ENCODE measurements at places on chromosomes 4 and X.

DNA sequence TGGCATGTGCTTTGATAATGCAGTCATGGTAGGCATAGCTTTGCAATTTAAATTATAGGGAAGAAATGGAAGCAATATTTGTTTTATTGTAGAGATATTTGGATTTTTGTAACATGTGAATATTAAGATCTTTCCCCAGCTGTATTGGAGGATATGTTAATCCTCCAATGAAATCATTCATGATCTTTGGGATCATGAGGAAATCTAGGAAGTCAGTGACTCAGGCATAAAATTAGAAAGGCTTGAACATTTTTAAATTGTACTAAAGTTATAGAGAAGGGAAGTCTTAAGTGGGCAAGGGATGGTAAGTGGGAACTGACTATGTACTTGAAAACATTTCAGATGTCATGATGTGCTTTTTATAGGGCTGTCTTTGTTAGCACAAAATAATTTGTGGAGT, 46.8 kb downstream of the FIP1L1 start:
- no peak for DNase-seq

DNA sequence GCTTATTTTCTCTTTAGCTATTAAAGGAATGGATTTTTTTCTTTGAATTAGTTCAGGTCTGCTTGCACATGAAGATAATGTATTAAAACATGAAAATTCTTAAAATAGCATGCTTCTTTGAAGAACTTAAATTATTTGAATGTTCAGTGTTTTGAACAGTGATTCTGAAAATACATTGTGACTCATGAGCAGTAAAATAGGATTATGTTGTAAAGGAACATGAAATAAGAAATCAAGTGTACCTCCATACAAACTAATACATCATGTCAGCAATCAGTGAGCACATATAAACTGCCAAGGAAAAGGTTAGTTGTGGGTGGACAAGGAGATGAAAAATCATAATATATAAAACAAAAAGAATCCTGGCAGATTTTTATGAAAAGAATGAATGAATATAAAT, 66.1 kb downstream of the SNX25 start:
- DNase-seq, result no peak

DNA sequence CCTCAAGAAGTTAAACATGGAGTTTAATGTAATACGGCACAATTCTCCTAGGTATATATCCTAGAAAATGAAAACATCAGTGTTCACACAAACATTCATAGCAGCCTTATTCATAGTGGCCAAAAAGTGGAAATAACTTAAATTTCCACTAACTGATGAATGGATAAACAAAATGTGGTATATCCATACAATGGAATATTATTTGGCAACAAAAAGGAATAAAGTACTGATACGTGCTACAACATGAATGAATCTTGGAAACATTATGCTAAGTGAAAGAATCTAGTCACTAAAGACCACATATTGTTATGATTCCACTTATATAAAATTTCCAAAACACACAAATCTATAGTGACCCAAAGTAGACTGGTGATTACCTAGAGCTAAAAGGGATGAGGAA, 14.6 kb downstream of the SDAD1 start:
- DNase-seq, result no peak

DNA sequence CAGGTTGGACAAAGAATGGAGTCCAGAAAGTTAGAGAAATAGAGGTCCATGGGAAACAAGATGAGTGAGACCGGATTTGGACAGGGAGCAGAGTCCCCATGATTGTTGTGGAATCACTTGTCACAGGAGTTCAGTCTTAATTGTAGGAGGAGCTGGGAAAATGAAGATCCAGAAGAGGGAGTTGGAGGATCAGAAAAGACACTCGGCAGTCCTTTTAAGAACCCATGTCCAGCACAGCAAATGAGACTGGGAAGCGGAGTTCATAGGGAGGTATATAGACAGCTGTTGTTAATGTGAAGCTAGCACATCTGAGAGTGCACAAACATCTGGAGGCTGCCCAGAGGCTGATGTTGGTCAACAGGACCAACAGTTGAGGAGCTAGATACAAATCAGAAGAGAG, 111.4 kb upstream of the RXFP1 start:
- no peak for DNase-seq

DNA sequence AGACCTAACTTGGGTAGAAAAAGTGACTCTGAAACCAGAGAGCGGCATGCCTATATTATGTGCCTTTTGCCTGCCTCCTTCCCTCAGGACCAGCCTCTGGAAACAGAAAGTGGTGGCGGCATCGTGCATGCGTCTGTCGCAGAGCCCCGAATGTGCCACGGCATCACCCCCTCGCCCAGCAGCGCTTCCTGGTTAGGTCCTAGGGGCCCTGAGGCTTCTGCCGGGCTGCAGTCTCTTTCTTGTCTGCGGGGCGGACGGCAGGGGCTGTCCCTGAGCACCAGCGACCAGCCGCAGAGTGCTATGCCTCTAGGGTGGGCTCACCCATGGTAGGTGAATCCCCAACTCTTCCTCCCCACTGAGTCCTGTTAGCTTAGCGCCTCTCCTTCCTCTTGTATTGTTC, 68.7 kb downstream of the VSIG4 start:
- DNase-seq, result no peak

DNA sequence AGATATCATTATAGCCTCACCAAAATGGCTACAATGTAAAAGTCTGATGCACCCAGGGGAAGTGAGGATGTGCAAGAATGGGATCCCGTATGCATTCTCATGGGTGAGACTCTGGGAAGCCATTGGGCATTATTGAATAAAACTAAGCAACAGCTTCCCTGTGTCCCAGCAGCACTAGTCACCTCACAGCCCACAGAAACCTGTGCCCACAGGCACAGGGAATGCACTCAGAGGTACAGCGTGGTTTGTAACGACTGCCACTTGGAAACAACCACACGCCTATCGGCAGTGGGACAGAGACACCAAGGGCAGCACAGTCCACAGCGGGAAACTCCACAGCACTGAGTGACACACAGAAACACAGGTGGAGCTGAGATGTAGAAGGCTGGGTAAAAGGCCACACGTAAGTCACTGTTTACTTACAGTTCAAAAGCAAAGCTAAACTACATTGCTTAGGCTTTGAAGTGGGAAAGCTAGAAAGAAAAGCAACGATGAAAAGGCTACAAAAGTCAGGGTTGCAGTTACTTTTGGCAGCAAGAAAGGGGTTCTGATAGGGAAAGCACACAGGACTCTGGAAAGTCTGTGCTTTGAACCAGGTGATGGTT, 69.2 kb downstream of the HAUS3 start:
- no peak for DNase-seq

DNA sequence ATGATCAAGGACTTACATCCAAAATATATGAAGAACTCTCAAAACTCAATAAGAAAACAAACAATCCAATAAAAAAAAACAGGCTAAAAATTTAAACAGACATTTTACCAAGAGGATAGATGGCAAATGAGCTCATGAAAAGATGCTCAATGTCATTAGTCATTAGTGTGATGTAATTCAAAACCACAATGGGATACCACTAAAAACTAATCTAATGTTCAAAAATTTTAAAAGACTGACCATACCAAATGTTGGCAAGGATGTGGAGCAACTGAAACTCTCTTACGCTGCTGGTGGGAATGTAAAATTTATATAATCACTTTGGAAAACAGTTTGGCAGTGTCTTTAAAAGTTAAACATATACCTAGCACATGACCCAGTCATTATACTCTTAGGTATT, 43.7 kb downstream of the RPS6KA6 start:
- no peak for DNase-seq

- DNase-seq, result no peak
Observed at GRCh38 chrX:118983513-118983912, 9.1 kb downstream of the LONRF3 start.

DNA sequence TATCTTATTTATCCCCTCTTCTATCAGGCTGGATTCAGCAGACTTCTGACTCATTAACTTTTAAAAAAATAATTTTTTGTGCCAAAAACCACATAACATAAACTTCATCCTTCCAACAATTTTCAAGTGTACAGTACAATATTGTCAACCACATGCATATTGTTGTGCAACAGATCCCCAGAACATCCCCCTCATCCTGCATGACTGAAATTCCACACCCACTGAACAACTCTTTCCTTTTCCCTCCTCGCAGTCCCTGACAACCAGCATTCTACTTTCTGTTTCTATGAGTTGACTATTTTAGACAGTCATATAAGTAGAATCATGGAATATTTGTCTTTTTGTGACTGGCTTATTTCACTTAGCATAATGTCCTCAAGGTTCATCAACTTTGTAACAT, 2.2 kb upstream of the MID2 start:
- DNase-seq, result peak; percentile 0

DNA sequence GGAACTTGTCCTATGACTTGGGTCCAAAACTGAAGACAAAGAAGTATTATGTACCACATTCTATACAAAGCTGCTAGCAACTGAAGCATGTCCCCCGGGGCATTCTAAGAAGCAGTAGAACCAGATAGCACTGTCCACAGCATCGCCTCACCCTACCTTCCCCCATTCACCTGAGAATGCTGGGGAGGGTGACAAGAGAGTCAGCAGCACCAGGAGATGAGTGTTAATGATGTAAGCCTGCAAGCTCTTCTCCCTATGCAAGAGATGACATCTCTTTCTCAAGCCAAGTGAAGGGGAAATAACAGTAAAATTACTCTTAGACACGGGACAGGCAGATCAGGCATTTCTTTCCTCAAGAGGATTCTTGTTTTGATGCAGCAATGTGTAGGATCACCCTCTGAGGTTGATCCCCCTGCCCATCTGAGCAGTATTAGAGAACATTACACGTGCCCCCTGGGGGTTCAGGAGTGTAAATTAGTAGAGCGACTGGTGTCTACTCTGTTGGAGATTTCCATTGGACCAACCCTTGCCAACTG, 13.9 kb upstream of the TLR1 start:
- DNase-seq, result no peak

GRCh38 chrX:119991005-119991787, 47.6 kb upstream of the NKAP start:
- DNase-seq, result no peak

DNA sequence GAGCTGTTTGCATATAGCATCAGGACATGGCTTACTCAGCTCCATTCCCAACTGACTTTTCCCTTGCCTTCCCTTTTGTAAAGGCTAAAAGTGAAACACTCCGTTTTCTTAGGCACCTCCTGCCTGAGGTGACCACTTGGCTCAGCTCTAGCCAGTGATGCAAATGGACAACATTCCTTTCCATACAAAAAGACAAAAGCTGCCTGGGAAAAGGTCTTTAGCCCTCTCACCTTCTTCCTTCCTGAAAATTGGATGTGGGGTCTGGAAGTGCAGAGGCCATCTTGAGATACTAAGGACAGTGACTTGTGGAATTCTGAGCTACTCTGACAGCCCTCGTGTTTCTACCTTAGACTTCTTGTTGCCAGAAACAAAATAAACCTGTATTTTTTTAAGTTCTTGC, 27.7 kb upstream of the SFRP2 start:
- DNase-seq, result no peak

DNA sequence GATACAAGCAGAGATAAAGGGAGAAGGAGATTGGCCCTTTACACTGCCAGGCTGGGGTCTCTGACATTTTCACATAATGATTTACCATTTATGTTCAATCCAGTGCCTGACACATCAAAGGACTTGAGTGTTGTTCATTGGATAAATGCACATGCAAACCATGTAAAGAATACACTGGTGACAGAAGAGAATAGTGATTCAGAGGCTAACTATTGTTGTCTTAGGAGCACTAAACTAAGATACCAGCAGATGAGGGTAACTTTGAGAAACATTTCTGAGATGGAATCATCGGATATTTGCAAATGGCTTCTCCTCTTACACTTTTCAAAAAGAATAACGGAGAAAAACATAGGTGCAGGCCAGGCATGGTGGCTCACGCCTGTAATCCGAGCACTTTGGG, 67.3 kb upstream of the HHIP start:
- DNase-seq, result no peak
